Adipocyte (in vitro differentiated cells): ENCODE measurements at places on chromosomes 7 and 10.

DNA sequence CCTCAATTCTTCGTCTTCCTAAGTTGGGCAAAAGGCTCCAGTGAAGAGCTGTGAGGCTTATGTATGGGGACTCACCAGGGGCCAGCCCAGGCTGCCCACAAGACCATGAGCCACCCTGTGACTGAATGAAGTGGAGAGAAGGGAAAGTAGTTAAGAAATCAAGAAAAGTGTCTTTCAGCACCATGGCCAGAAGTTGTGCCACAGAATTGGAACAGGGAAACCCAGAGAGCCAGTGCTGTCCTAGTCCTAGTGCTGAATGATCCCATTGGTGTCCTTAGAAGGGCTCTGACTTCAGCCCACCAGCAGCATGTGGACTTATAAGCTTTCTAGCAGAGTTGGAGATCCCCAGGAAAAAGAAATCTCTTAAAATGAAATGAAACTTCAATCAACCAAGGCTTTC, 37.0 kb upstream of the CCSER2 start:
- DNase-seq, result peak; percentile 75

DNA sequence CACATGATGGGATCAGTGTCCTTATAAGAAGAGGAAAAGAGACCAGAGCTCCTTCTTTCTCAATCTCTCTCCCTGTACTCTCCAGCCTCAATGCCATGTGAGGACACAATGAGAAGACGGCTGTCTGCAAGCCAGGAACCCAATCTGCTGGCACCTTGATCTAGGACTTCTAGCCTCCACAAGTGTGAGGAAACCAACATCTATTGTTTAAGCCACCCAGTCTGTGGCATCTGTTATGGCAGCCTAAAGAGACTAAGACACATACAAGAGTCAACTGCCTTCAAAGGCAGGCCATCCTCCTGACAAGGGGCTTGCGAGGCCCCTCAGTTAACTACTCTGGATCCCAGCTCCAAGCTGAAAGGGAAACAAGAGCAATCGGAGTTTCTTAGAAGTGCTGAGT, 218.2 kb upstream of the FRMD4A start:
- DNase-seq, result no peak

GRCh38 chr7:110688908-110689307, 402.0 kb upstream of the LRRN3 start:
- DNase-seq, result no peak

GRCh38 chr10:86411281-86411841, 44.8 kb upstream of the GRID1 start:
- peak; percentile 63 for DNase-seq

GRCh38 chr7:40757109-40757508, 622.3 kb downstream of the SUGCT start:
- DNase-seq, result no peak

- no peak for DNase-seq
These were observed 35.9 kb downstream of the FAM53B start for GRCh38 chr10:124708246-124708779.

DNA sequence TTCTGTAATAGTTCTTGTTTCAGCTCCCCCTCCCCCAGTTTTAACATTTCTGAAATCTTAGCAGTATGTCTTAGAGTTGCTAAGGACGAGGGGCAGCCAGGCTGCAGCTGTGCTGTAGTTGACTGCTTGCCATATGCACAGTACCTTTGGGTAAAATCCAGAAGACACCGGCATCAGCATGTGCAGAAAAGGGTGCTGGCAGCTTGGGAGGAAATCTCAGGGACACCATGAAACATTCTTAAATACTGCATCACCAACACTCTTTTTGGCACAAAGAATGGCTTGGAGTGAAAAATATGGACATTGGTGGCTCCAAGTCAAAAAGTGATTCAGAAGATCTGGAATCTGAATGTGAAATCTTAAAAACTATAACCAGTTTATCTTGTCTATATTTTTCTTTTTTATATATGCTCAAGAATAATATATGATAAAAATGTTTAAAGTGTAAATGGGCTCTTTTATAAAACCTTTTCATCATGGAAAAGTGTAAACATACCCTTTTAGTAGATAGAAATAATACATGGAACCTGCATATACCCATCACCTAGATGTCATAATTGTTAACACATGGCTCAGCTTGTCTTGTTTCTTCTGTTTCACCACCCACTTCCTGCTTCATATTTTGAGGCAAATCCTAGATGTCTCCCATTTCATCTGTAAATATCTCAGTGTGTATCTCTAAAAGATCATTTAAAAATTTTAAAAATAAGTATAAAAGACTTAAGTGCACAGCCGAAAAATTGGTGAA, 34.4 kb upstream of the ARMS2 start:
- DNase-seq, result peak; percentile 51

DNA sequence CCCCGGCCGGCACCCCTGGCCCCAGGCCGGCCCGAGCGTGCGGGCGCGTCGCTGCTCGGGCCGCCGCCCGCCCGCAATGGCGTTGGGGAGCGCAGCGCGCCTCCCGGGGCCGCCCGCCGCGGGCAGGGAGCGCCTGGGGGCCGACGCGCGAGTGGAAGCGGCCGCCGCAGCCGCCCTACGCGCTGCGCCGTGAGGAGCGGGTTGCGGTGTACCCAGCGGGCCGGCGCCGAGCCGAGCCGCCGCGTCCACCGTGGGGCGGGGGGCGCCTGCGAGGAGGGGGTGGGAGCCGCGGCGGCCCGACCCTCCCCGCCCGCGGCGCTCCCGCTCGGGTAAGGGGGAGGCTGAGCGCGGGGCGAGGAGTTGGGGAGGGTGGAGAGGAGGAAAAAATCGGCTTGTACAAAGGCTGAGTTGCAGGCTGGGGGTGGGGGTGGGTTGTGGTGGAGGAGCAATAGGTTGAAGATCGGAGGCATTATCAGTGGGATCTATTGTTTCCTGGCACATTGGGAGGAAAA, 473 bp downstream of the PPP1R9A start:
- DNase-seq, result peak; percentile 52

DNA sequence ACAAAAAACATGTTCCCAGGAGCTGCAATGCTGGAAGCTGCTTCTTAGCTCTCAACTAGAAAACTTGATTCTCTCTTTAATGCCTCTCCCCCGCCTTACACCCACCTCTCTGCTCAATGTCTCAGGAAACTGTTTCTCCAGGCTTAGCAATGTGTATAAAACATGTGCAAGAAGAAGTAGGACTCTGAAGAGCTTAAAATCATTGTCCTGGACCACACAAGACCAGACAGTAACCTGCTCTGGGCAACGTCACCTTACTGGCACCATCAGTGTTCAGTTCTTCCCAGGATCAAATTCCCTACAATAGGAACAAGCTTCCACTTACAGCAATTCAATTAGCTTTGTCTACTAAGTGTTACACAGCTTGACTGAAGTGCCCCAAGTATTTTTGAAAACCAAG, 104.9 kb downstream of the RAPGEF5 start:
- DNase-seq, result no peak

GRCh38 chr10:60818134-60818770, 40.0 kb downstream of the CDK1 start:
- DNase-seq, result peak; percentile 84

DNA sequence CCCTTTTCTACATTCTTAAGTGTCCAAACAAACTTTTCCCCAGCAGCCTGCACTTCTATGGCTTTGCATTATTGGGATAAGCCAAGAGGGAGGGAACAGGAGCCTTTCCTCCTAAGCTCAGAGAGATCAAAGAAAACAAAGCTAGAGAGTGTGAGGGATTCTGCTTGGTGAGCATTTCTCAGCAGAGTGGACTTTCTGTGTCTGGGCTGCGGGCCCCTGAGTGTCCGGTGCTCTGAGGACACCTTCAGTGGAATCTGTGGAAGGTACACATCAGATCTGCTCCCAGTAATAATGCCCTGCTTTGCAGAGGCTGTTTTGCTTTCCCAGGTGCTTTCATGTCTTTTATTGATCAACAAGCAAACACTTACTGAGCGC, 50.2 kb downstream of the KCNMA1 start:
- DNase-seq, result no peak

GRCh38 chr7:55515569-55516279, 56.6 kb downstream of the VOPP1 start:
- no peak for DNase-seq

DNA sequence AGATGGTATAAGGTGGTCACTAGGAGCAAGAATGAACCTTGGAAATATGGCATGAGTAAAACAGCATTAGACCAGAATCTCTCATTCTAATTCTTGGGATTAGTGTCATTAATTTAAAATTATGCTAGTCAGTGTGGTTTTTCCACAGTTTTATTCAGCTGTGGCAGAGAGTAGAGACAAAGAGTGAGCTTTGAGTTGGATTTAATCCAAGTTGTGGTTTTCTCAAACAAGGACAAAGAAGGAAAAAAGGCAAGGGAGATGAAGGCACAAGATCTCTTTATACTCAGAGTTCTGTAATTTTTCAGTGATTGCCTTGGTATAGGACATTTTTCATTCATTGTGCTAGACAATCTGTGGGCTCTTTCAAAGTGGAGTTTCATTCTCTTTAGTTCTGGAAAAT, 28.2 kb upstream of the AKAP9 start:
- no peak for DNase-seq

- DNase-seq, result no peak
These were observed 173.8 kb downstream of the TRIL start for GRCh38 chr7:28784171-28784902.

DNA sequence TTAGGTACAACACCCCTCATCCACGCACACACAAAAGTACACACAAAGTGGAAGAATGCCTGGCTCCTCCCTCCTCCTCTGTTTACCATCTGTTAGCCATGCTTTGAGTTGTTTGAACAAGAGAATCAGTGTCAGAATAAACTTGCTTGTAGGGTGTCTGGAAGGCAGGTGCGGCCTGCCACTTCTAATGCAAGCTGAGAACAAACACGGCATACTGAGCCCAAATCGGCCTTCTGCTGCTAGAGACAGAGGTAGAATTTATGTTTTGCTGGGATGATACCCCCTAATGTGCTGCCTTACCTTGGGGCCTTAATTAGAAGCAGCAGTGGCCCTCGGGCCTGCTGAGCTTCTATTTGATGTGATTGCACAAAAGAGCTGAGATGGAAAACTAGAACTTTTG, 24.9 kb upstream of the FAM180A start:
- no peak for DNase-seq

- DNase-seq, result no peak
These were observed 933.6 kb upstream of the ZWINT start for GRCh38 chr10:57294698-57295097.

GRCh38 chr10:43252166-43252782, 14.6 kb downstream of the RASGEF1A start:
- DNase-seq, result no peak

DNA sequence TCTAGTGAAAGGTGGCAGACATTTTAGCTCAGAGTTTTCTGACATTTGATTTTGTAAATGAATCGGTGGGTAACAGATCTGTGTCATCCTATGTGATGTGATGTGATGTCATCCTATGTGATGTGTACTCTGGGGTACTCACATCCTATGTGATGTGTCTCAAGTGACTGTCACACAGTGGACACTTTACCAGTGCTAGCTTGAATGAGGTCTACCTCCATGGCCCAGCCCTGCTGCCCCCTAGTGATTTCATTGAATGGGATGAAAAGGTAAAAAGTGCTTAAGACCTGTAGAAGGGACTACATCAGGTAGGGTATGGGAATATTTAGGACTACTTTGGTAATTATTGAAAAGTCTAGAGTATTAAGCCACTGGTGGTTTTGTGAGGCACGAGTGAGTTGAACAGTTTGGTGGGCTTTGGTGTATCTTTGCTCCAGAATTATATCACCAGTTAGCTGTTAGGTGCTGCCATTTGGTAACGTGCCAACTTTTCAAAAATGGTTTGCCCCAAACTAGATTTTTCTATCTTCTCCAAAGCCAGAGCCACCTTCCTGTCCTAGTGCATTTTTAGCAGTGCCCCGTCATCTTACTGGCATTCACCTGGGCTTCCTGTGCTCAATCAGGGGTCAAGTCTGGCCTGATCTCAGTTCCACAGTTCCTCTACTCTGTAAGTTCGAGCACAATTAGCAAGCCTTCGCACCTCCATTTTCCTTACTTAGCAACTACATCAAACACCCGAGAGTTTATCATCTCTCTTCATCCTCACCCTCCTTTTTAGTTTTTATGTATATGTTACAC, 9.7 kb downstream of the EIF4H start:
- no peak for DNase-seq

DNA sequence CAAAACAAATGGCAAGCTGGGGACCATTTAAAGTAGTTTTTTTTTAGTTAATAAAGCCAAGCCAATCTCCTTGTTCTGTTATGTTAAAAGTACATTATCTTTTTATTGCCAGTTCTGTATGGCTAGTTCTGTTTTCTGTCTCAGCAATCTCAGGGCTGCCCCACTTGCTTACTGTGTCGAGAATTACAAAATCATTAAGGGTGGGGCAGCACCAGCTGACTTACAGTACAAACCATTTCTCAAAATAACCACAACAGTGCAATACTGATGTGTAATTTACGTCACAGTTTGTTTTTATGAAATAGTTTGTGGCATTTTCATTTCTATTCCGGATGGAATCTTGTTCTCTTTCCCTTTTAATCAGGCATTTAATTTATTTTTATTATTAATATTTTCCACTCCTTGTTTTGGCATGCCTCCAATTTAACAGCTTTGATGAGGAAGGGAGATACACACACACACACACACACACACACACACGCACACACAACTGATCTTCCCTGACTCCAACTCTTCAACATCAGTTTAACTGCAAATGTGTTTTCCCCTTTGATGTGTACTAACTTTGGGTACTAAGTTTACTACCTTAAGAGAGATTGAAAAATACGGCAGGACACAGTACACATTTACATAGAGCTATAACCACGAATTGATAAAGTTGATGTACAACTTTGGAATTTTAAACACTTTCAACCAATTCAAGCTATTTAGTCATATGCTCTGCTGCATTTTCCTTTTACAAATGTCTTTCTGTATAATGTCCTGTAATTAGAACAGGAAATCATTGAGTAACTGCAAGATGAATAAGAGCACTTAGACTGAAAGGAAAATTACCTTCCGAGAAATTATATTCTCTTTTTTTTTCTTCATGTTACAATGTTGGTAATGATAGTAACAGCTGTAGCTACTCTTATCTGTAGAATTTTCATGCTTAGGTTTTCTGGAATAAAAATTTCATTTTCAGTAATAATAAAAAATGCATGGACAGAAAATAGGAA, 91.5 kb downstream of the ARID5B start:
- DNase-seq, result peak; percentile 94

GRCh38 chr7:5679813-5680473, 101.5 kb downstream of the RNF216 start:
- no peak for DNase-seq

DNA sequence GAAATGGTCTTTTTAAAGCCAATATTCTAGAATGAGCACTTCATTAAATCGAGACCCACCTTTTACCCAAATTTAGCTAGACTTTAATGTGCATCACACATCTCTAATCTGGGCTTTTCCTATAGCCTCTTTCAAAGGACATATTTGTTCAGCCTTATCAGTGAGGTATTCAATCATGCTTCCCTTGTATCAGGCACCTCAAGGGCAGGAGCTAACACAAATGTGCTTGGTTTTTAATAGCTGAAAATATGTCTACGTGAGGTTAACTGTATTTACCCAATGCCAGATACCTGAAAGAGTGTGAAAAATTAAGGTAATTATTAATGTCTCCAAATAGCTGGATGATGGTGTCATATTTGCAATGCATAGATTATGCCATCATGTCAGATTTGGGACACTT, 203.9 kb downstream of the SNX10 start:
- DNase-seq, result no peak
